BJ (cell line): ENCODE measurements at places on chromosomes 1 and 21.
A peak's percentile ranks its signal among the peaks of the same experiment; 100 is the strongest.

DNA sequence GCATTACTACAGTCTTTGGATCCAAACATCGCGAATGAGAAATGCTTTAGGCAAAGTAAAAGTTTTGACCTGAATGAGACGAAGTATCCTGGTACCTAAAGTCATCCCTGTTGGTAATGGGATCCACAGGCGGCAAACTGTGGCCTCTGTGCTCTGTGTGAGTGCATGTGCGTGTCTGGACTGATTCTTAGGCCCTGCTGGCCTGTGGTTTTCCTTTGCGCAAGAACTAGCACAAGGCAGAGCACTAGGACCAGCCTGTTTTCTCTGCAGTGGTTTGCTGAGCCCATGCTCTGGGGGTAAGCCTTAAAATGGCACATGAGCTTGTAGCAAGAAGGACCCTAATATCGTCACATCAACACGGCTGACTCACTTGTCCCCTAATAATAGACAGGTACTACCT, 251.2 kb downstream of the DSCAM start:
- no peak for DNase-seq

GRCh38 chr1:174225499-174226204, 66.3 kb downstream of the RABGAP1L start:
- DNase-seq: no peak

GRCh38 chr1:229526695-229527094, 18.6 kb upstream of the NUP133 start:
- DNase-seq: no peak

DNA sequence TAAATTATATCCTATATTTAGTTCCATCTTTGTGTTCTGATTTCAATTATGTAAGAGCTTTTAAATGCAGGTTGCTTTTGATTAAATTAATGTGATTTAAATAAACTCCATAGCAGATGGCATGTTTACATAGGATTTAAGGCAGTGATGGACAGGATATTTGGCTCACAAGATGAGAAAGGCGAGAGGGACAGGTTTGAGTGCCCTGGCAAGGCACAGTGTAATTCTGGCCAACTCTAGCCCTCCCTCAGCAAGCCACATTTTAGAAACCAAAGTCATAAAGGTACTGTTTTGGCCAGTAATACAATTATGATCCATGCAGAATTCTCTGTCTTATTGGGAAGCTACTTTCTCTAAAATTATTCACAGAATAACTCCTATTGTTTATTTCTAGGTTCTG, 50.6 kb upstream of the C1orf146 start:
- DNase-seq: no peak

GRCh38 chr1:225919906-225920305, 4.1 kb downstream of the PYCR2 start:
- DNase-seq: peak; percentile 65

DNA sequence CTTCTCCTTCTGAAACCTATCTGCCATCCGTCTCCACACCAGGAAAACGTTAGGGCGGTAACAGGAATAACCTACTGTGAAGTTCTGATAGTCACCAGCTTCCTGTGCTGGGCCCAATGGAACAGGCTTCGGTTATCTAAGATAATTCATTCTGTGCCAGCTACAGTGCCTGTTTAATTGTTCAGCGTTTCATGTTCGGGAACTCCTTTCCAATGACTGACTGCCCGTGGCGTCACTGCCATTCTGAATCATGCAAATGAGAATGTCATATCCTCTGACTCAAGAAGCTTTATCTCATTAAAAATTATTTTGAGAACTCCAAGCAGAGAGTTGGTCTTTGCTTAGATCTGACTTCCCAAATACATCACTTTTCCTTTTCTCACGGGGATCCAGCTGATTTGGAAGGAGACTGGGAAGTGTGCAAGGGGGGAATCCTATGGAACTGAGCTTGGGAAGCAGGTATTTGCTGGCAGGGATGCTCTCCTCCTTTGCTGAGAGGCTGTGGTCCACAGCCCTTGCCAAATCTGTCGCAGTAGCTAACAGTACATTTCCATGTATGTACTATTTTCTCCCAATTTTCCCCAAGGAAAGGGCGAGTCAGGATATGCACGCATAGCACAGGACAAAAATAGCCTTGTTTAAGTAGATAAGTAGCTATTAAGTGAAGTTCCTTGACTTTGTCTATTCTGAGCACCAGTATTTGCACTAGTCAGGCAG, 358.7 kb downstream of the LTN1 start:
- DNase-seq: no peak

- DNase-seq: no peak
Observed at GRCh38 chr1:40151457-40152079, 9.6 kb upstream of the RLF start.

- DNase-seq: no peak
Observed at GRCh38 chr1:234988536-234988935, 140.1 kb downstream of the TOMM20 start.

GRCh38 chr1:154553056-154554030, 5.1 kb downstream of the UBE2Q1 start:
- no peak for DNase-seq

DNA sequence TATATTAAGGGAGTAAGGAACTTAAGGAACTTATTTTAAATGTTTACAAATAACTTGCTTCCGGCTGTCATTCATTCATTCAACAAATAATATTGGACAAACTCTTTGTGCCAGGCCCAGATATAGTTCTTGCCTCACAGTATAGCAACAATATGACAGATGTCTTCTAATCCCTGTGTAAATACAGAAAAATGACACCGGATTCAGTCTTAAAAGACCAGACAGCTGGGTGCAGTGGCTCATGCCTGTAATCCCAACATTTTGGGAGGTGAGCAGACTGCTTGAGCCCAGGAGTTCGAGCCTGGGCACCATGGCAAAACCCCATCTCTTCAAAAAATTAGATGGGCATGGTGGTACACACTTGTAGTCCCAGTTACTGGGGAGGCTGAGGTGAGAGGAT, 23.7 kb downstream of the EIF2B3 start:
- DNase-seq: no peak

DNA sequence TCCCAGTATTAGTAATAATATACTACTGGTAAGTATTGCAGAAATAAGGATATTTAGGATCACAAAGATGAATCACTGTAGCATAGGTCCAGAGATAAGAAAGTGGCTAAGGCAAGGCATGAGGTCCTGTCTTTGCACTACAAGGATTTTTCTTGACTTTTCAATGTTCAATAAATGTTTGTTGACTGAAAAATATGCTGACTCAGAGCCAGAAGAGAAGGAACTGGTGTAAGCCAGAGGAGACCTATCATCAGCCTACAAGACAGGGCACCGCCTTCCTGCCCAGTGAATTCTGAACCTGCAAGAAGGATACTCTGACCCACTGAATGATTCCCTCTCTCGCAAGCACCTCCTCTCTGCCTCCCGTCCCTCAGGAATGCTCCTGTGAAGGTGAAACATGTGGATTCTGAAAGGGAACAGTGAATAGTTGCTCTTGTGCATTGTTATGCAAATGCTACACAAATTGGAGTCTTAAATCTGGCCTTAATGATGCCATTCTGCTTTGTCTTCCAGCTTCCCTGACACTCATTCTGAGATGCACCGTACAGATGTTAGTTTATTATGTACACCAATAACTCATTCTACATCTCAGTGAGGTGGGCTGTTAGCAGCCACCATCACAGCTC, 540.0 kb downstream of the OMA1 start:
- DNase-seq: no peak

GRCh38 chr1:165624441-165624840, 6.6 kb upstream of the MGST3 start:
- no peak for DNase-seq

GRCh38 chr1:231420959-231421545, 1.0 kb downstream of the EGLN1 start:
- DNase-seq: no peak

DNA sequence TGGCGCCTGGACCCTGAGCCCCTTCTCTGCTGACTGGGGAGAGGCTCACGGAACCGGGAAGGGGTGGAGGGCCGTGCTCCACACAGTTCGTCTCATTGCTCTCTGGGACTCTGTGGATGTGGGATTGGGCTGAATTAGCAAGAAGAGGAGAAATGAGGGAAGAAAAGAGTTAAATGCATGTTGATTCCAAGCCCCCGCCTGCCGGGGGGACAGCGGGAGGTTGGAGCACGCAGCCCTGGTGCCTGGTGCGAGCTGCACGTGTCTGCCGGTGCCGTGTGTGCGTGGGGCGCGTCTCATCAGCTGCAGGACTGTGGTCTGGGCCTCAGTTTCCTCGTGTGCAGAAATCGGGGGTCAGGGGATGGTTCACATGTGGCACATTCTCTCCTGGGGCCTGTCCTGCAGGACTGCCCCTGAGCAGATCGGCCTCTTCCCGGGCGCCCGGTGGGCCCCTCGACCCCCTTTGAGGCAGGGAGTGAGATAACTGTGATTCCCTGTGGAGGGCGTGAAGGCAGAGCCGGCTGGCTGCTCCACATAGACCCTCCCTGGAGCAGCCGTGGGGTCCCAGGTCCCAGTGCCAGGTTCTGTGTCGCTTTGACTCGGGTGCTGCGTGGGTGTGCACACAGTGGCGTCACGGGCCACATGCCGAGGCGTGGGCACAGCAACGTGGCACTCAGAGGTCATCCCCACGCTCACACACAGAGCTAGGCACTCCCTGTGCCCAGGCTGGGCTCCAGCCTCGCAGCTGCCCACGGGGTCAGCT, 11.4 kb downstream of the SAMD11 start:
- no peak for DNase-seq
